Stimulated activated CD4-positive, alpha-beta T cell treated with anti-CD3 and anti-CD28 coated beads, Interleukin-4, amount 100 ng/mL, for 24 hours (primary cell): ENCODE measurements at places on chromosomes 5 and 9.

DNA sequence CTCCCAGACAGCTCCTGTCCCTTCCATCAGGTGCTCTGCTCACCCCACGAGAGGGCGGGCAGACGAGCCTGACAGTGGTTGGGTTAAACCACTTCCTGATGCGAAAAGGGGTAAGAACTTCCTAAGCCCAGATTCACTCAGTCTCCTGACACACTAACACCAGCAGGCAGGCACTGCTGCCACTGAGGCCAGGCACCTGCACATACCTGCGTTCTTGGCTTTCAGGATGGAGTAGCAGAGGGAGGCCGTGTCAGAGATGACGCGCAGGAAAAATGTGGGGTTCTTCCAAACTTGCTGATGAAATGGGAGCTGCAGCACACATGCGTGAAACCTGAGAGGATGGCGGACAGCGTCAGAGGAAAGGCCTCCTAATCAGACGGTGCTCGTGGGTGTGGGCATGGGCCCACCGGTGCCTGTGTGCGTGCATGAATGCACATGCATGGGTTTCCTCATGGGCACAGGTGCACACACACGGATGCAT, 29.9 kb downstream of the SLC6A18 start:
- peak; percentile 27 for DNase-seq

DNA sequence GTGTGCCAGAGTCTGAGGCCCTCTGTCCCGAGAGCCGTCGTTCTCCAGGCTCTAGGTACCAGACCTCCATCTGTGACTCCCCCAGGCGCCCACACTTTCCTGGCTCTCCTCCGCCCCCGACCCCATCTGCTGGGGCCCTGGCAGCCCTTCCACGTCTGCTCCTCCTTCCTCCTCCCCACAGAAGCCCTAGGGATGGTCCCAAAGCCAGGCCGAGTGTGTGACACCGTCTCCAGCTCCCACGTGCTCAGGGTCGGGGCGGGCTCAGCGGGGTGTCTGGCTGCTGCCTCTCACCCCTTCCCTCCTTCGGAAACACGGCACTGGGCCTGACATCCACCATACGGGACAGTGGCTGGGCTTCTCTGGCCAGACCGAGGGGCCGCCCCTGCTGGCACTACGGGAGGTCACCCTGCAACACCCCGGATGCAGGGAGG, 20.5 kb upstream of the SLC6A19 start:
- DNase-seq, result no peak

DNA sequence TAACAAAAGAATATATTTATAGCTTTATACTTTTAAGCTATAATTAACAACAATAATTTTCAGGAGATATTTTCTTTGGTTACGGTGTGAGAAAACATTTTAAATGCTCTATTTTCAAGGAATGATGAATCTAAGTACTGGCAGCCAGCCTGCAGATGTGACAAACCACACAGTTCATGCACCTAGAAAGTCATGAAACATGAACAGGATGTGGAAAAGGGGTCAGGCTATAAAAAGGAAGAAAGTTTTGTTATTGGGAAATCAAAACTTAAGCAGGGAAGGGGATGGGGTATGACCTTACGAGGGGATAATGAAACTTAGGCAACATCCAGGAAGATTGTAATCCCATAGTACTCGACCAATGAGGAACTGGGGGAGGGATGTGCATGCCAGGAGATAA, 508.7 kb upstream of the GRAMD2B start:
- no peak for DNase-seq

- no peak for DNase-seq
Measured at GRCh38 chr9:92726971-92727715, 37.5 kb downstream of the BICD2 start.

DNA sequence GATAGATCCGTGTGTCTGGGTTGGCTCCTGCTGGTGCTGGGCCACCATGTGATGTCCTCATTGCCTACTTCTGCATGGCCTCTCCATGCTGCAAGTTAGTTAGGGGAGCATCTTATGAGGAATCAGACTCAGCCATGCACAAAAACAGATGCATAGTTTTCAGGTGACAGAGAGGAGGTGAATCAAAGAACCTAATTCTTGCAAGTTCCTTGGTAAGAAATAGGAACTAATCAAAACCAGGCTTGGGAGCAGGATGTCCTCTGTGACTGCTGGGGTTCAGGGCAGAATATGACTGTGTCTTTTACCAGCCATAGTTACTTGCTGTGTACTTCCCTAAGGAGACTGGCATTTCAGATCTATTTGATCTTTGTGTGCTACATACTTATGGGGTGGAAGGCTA, 61.6 kb downstream of the C9orf152 start:
- no peak for DNase-seq

DNA sequence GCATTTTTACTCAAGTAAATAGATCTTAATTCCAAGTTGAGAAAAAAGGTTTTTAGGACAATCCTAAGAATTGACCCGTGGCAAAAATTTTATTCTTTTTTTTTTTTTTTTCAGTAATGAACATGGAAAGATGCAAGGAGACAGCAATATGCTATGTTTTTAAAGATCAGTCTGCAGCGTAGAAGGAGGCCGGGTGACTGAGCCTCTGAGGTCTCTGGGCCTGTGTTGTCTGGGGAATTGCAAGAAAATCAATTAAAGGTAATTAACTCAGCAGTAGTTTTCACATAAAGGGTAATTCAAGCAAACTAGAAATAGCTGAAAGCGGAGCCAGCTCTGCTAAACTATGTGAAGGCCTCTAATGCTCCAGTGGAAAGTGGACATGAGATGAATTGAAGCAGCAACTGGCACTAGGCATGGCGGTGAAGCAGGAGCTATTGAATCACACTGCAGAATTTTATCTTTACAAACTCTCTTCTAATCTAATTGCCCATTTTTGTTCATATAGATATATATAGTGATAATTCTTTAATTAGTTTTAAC, 285.2 kb upstream of the ITGA1 start:
- DNase-seq, result no peak

- no peak for DNase-seq
Measured at GRCh38 chr5:151182976-151183375, 25.4 kb upstream of the ANXA6 start.

- DNase-seq, result no peak
Measured at GRCh38 chr9:13873203-13873602, 440.7 kb downstream of the NFIB start.

DNA sequence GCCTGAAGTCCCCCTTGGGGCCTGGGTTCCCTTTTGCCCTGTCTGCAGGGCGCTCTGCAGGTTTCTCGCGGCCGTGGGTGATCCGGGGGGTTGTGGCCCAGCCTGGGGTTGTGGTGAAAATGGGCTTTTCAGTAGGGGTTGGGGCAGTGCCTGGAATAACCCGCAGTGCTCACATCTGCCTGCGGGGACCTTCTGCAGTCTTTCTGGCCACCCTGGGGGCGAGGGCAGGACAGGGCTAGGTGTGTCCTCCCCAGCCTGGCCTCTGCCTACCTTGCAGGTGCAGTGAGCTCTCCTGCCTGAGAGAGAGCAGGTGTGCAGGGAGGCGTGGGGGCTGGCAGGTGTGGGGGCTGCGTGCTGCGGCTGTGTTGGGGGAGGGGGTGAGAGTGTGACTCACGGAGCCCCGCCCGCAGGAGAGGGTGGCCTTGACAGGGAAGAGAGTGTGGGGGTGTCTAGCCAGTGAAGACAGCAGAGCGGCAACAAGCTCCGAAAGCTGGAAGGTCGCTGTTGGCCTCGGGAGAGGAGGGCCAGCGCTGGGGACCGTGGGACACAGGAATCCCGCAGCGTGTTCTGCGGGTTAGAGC, 131.4 kb downstream of the MRPL36 start:
- peak; percentile 19 for DNase-seq

GRCh38 chr5:137217599-137218200, 281.4 kb downstream of the SPOCK1 start:
- DNase-seq, result no peak

DNA sequence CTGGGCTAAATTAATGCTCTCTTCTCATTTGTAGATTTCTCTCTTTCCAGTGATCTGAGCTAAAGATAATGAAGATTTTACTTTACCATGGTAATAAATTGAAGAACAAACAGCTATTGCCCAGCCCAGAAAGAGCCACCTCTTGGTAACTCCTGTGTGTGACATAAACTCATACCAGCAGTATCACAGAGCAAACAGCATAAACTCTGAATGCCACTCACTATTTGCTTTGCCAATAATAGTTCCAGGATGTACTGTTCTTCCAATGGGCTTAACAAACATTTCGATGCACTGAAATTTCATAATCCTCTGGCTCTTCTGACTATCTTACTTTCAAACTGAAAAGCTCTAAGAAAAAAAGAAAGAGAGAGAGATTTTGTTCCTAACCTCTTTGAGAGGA, 69.8 kb upstream of the RASEF start:
- DNase-seq, result no peak

GRCh38 chr5:176816043-176816745, 5.8 kb downstream of the UNC5A start:
- no peak for DNase-seq

DNA sequence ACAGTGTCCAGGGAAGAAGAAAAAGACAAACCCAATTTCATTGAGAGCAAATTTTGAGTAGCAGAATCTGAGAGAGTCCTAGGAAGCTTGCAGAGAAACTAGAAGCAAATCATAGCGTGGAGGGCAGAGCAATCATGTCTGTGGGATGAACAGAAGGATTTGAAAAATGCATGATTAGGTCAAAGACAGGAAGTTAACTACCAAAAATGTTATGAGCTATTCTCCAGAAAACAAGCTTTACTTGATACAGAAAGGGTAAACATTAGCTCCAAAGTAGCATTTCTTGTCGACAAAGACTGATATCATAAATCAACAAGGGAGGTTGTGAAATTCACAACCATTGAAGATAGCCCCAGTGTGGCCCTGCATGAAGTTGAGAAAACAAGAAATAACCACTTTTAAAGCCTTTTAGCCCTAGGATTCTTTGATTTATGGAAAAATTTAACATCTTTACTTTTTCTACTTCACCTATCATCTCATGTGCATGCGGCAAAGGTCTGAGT, 97.7 kb upstream of the MEGF10 start:
- no peak for DNase-seq

DNA sequence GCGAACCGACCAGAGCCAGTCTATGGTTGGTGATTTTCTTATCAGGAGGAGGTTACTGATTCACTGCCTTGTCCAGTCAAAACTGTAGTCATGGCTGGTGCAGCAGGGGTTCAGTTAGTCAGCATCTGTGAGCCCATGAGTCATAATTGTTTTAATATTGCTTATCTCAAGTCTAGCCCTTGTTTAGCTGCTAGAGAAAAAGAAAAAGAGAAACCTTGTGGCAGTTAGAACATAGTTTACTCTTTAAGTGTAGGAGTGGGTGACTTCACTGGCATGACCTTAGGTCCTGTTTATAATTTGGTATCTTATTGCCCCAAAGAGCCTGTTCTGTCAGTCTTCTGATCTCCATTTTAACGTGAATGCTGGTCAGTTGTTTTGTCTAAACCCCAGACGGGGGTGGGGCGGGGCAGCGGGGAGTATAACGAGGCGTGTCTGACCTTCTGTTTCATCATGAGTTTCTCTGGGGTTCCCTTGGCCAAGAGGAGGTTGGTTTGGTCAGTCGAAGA, 76.9 kb upstream of the NFIL3 start:
- no peak for DNase-seq

GRCh38 chr5:606526-607399, 5.4 kb upstream of the CEP72 start:
- DNase-seq, result no peak

DNA sequence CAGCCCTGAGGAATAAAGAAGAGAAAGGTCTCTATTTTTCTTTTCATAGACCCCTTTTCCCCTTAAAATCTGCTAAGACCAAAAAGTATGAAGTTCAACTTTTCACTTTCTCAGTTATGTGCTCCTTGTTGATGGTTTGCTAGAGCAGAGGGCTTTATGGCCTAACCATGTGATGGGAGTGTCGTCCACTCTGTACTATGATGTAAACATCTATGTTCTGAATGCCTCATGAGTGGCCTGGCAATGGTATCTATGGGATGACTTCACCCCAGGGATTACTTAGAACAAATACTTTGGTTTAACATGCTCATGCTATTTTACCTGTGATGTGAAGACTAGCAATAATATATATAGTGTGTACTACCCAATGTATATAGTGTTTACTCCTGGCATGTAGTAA, 43.7 kb upstream of the MIER3 start:
- DNase-seq, result no peak

DNA sequence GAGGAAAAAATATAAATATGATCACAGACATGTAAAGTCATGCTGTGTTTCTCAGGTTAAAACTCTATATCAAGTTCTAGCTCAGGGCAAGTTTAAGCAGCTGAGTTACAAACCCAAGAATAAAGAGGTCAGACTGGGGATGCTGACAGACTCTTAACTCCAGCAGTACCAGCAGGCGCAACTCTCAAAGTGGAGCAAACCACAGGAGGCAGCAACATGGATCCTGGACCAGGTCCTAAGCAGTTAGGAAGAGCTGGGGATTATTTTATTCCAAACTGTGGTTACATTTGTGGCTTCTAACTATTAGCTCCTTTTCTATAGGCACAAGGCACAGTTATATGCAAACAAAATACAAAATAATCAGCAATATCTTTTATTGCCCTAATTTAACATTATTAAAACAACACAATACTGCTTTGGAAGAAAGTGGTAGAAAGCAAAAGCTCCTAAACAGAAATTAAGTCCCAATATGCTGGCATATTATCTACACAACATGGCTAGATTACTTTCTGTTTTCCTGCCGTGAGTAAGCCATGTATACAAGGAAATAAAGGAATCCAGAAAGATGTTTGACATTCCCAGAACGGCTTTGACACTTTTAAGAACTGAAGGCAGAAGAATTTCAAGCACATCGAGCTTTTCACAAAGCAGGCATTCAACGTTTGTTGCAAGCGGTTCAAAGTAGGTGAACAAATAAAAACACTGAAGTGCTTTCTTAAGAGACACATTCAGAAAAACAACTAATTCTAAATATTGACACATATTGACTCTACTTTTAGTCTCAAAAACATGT, 378.8 kb upstream of the ZNF608 start:
- no peak for DNase-seq

DNA sequence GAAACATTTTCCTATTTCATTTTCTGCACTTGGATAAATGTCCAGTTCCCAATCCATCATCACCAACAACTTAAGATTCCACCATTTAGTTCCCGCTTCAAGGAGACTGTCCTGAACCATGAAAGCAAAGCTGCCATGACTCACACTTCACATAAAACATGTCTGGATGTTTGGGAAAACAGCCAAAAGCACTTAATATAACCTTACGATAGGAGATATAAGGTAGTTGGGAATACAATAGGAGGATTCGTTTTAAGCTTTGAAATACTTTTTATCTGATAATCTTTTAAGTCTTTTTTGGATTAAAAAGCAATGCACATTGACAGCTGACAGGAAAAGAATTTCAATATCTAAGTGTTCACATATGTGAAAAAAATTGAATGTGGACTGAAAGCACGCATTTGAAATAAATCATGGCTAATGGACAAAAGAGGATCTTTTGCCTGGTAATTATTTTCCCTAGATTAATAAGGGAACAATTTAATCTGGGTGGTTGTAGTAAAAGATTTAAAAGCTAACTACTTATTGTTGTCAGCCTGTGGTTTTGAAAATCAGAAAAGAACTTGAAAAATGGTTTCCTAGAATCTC, 17.3 kb upstream of the TGFBI start:
- no peak for DNase-seq

DNA sequence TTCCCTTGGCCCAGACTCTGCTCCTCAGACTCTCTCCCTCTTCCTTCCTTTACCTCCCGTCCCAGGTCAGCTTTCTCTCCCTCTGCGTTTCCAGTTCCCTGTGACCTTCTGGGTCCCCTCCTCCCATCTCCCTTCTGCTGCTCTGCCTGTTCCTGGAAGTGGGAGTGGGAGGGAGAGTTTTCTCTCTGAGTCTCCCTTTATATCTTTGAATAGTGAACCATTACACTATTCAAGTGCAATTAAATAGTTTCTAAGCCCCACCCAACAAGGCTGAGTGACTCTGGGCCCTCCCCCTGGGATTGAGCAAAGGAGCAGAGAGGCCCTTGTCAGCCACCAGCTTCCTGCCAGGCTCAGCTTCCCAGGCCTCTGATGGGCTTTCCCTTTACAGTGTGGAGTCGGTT, 34.8 kb downstream of the THBS4 start:
- DNase-seq, result no peak
